ENCODE measurements at places on chromosomes 5 and 9.

- DNase-seq = no peak
Measured at GRCh38 chr5:149439899-149440542, 60.9 kb upstream of the IL17B start.

DNA sequence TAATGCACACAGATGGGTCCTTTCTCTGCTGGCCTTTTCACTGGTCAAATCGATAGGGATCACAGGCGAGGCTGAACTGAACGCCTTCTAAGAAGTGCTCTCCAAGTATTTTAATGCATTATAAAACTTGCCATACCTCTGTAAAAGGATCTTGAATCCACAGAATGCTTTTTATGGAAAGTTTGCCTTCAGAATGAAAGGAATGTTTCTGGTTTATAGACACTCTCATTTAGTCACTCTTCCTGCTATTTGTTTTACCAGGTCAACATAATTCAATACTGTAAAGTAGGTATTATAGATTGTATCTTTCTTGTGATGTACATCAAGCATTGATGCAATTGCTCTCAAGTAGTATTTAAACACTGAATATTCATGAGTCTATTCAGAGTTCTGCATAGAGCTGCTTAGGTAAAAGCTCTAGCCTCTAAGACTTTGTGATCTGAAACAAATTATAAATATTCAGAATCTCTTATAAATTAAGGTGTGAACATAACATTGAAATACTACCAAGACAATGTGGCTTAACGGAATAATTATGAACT is 308.4 kb downstream of the ISL1 start:
- DNase-seq = no peak

- peak; percentile 77 for DNase-seq
Measured at GRCh38 chr5:180860273-180860886, 696 bp downstream of the ZFP62 start.

- no peak for DNase-seq
Measured at GRCh38 chr5:176787676-176788075, 22.7 kb upstream of the UNC5A start.

DNA sequence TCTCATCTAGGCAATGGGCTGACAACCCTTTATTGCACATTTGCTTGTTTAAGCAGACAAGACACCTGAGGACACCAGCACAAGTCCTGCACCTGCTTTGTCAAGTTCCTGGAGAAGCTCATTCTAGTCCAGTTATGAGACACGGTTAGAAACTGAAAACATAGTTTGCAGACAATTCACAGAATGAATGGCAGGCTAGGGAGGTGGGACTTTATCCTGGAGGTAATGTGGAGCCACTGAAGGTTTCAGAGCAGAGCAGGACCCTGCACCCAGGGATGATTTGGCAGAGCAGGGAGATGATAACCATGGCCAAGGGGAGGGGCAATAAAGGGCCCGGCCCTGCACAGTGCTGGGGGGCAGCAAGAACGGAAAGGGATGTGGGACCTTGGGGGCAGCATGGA is 50.7 kb upstream of the SLC25A51 start:
- no peak for DNase-seq

DNA sequence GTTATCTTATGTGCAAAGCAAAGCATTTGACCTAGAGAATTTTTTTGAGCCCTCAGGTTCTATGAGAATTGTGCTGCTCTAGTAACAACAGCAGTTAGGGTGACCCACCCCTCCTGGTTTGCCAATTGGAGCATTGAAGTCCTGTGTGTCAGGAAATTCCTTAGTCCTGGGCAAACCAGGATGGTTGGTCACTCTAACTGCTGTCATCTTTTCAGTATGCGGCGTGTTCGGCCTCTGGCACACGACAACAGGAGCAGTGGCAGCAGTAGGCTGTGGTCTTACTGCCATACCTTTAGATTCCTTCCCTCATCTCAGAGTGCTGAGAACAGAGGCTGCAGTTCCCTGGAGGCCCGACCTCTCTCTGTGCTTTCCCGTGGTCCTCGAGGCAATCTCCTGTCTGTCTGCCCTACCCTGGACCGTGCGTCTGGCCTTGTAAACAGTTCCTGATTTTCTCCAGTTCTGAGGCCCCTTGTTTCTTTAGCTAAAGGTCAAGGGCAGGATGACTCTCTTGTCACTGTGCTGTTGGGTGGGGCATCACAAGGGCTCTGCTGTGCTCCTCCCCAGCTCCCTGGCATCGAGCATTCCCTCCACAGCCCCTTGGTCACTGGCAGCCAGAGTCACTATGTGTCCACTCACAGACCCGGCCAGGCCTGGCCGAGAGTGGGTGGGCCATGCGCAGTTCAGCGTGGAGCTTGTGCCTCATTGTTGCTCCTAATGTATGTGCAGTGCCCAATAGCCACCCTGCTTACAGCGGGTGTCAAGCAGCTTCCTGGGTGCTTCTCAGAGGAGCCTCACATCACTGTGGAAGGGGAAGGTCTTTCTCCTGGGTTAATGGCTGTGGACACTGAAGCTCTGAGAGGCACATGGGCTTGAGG is 18.5 kb upstream of the COL15A1 start:
- no peak for DNase-seq

- DNase-seq = peak; percentile 54
Measured at GRCh38 chr9:137550231-137550621, at the start of gene PNPLA7. Gene PNPLA7 (minus strand): TSS chr9:137550402. CDS start chr9:137550197, 205 bp downstream.

DNA sequence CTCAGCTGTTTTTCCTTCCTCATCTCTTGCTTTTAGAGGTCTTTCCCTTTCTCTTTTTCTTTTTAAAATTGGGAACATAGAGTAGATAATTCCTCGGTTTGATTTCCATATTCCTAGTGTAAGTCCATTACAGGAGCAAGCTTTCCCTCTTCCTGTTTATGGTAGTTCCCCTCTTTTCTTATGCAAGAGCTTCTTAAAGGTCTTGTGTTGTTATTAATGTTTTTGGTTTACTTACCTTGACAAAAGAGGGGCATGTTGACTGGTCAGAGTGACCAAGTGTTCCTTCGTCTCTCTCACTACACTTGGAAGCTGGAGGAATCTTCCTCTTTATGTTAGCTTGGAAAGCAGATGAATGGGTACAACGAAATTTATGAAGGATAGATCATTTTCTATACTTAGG is 8.3 kb downstream of the ATG10 start:
- DNase-seq = no peak

- peak; percentile 32 for DNase-seq
Measured at GRCh38 chr9:74887041-74887980, at the start of gene TRPM6. Gene TRPM6 (minus strand): TSS chr9:74887921. CDS start chr9:74887856, 65 bp downstream.

GRCh38 chr5:116771466-116772151 is 197.0 kb upstream of the SEMA6A start:
- no peak for DNase-seq
